Stimulated activated CD4-positive, alpha-beta T cell treated with anti-CD3 and anti-CD28 coated beads, Interleukin-1b, Interleukin-23, amount 100 ng/mL, for 1 hour (primary cell): ENCODE measurements at places on chromosomes 6 and 20.

DNA sequence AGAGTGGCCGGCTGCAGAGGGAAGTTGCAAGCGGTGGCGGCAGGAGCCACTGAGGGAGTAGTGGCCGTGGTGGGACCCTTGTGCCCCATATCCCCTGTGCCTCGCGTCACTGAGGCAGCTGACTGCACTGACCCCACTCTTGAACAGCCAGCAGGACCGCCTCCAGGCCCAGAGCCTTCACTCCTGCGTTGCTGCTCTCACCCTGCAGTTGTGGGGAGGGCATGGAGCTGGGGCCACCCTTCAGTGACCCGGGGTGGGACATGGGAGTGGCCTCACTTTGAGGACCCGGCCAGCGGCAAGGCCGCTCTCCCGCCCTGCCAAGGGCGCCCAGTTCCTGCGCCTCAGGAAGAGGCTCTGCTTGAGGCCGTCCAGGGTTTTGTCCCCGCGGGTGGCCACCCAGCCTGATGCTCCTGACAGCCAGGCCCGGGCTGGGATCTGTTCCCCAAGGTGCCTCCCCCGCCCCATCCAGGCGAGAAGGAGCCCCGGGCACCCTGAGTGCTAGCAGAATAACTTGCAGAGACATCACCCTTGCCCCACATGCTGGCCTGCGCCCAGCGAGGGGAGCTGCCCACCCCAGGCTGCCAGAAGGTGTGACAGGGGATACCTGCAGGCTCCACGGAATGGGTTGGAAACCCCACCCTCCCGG lies 44.4 kb downstream of the HLA-DRA start:
- DNase-seq: no peak

DNA sequence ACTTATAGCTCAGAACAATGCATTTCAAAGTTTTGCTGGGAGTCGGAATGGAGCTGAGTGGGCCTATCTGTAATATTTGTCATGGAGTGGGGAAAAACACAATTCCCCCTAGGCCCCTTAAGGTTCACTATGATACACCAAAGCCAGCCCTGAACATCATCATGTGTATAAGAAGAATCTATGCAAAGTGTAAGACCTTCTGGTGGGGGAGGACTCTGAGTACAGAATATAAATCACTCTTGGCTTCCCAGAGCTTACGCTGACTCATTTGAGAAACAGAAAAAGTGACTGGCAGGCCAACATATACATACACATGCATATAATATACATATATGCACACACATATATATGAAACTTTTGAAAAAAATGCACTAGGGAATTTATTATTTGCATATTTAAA lies 54.1 kb upstream of the UBR2 start:
- no peak for DNase-seq

DNA sequence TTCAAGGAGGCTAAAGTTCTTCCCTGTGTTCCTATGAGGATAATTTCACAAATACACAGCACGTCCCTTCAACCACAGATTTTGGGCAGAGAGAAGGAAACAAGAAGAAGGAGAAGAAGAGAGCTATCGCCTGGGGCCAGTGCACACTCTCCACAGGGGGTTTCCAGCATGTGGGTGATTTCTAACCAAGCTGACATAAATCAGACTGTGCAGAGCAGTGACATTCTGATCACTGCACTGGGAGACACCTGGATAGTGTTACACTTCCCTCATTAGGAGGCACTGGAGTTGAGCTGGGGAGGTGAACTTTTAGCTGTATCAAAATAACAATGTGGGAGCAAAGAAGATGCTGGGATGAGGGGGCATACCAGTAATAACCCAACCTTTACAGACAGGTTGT lies 71.8 kb upstream of the CENPW start:
- DNase-seq: no peak

- DNase-seq: no peak
Observed at GRCh38 chr6:132937466-132937906, 123.1 kb downstream of the RPS12 start.

- no peak for DNase-seq
Observed at GRCh38 chr6:135073217-135073616, 18.6 kb upstream of the HBS1L start.

GRCh38 chr20:35730583-35731468 lies 11.2 kb downstream of the RBM39 start:
- no peak for DNase-seq

GRCh38 chr6:40599555-40599954 lies 12.4 kb upstream of the LRFN2 start:
- no peak for DNase-seq

DNA sequence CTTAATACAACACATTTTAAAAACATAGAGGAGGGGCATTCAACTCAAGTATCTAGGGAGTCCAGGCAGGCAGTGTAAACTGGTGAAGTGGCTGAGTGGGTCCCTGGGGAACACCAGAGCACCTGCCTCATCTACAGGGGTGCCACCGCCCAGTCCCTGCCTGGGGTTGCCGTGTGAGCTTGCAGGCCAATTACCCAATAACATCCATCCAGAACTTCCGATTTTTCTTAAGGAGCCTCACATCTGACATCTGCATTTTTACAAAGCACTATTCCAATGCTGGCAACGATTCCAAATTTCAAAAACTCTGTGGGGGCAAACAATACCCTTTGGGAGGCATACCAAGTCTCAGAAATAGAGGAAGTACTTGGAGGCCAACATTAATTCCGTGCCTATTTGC lies 288.4 kb upstream of the TSHZ2 start:
- DNase-seq: no peak

DNA sequence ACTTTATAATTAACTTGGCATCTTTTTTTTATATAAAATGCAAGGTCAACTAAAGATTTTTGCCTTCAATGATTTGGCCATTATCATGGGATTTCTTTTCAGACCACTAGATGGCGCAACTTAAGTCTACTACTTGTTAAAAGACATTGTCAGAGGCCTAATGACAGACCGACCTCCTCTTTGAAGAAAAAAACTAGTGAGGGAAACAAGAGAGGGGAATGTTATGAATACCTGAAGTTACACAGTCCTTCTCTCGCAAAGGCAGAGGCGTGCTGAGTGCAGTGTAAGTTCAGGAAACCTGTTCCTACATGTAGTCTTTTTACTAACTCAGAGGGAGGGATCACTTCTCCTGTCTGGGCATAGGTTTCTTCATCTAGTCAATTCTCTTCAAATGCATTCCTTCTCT lies 9.3 kb downstream of the TRAPPC3L start:
- DNase-seq: no peak

DNA sequence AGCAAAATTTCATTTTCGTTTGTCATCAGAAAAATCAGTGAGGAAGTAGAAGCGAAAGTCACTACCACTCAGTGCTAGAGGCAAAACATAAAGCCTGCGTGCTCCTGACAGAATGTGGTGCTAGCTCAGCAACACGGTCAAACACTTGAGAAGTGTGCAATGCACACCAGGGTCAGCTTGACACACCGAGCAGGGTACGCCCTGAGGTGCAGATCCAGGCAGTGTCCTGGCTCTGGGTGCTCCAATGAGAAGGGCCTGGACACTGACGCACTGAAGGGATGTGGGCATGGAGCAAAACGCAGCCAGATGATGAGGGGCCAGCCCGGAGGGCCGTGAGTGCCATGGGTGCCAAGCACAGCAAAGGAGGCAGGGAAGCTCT lies 5.9 kb downstream of the RNASET2 start:
- no peak for DNase-seq

DNA sequence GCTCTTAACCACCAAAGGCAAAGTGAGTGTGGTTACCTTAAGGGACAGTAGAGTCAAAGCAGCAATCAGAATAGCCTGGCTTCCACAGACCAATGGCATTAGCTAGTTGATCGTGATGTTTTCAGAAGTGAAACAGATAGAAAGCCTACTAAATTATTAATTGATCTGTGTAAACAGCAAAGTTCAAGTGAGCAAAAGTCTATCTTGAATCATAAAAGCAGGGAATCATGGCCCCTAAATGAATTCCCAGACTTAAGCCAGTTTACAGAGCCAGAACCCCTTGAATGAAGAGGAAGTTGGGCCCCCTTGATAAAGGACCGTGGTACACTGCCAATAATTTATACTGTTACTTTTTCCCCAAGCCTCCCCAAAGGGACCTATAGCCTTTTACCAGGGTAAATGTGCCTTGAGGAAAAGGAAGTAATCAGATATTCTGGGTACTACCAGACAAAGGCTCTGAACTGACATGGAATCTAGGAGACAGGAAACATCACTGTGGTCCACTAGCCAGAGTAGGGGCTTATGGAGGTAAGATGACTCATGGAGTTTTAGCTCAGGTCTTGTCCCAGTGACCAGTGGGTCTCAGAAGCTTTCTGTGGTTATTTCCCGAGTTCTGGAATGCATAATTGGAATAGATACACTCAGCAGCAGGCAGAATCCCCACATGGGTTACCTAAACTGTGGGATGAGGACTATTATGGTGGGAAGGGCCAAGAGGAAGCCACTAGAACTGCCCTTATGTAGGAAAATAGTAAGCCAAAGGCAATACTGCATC lies 317.5 kb downstream of the CD83 start:
- no peak for DNase-seq

DNA sequence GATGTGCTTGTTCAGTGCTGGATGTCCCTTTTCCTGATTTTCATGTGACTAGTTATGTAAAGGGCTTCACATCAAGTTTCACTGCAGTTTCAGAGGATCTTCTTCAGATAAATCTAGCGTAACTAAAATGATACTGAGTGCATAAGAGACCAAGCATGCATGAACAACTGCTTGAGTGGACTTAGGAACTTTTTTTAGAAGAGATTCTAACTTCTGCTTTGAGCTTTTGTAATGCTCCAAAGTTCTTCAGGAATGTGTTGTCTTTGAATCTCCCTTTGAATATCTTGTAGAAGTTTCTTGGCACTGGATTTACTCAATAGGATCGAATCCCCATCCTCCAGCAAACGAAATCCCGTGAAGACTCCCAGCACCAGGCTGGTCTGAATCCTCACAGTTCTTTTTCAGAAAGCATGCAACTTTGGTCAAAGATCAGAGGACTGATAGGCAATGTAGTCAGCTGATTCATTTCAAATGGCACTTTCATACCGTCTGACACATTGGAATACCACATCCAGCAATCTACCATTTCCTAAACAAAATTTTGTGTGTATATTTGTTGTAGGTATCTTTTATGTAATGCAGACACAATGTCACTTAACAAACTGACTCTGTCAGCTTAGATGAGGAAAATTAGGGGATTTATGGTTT lies 33.2 kb downstream of the ENPP1 start:
- no peak for DNase-seq

DNA sequence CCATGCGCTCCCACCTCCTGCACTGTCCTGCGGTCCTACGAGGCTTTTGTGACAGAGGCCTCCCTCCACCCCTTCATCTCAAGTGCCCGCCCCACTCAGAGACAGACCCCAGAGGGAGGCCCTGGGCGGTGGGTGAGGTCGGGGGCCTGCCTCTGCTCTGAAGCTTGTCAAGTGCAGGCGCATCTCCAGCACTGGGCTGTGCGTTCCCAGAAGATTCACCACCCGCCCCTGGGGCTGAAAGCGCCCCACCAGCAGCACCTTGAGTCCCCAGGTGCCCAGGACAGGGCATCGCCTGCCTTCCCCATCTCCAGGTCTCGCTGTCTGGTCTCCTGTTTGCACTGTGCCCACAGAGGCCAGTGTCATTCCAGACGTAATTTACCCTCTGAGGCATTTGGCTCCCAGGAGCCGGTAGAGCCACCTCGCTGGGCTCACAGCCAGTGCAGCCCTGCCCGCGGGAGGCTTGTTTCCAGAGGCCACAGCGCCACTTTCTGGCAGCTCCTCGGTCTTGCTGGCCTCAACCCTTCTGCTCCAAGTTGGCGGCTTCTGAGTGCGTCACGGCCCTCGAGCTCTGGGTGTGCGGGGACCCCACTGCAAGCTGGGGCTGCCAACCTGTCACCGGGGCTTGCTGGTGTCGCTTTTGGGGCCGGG lies 191.1 kb downstream of the TAF4 start:
- no peak for DNase-seq

DNA sequence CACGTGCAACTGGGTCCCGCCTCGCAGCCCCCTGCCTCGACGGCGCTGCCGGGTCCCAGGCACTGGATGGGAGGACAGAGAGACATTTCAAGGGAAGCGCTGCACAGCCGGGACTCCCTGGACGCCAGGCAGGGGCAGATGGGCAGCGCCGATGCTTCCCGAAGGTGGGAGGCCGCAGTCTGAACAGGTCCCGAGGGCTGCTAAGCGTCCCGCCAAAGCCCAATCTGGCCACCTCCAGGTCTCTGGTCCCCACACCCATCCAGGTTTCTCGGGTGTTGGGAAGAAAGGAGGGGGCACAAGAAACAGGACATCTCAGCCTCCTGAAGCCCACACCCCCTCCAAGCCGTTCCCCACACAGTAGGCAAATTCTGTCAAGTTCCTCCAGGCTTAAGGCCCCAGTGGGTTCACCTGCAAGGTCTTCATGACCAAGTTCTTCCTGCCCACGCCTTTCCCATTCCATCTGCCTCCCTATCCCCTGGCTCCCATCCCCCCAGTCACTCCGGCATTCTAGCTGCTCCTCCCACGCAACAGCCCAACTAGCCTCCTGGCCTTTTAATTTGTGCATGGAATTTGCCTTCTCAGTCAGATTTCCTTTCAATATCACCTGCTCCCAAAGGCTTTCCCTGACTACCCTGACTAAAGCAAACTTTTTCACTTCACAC lies 5.4 kb upstream of the CPXM1 start:
- no peak for DNase-seq

DNA sequence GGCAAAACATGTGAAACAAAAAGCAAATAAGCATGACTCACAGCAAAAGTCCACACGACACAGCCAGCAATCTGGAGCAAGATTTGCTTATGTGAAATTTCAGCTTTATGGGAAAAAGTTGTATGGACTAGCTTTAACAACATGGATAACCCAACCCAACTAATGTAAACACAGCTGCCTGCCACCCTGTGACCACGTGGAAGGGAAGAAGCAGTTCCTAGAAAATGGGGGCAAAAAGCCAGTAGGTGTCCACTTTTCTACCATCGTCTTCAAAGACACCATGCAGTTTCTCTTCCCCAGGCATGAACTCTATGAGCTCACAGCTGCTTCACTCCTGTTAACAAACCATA lies 425.4 kb upstream of the RNF217 start:
- no peak for DNase-seq

GRCh38 chr20:5504061-5504739 lies 187.4 kb upstream of the PROKR2 start:
- DNase-seq: no peak

DNA sequence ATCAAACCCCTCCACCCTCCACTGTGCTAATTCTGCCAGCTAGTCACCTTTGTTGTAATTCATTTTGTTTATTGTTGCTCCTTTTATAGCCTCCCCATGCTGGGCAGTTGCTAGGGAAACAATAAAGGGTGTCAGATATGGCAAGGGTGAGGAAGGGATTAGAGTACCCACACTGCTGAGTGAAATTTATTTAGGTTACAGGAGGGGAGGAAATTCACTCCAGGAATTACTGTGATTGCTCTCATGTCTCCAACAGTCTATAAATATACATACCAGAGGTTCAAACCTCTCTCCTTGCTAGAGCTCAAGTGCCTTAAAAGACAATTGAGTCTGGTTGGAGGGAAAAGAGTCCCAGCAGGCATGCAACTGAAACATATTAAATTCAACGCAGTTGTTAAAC lies 90.6 kb upstream of the ADGRF1 start:
- DNase-seq: no peak
